ENCODE measurements at places on chromosomes 6 and 20.

- DNase-seq: no peak
Observed at GRCh38 chr6:162017536-162017935, 710.0 kb downstream of the PRKN start.

DNA sequence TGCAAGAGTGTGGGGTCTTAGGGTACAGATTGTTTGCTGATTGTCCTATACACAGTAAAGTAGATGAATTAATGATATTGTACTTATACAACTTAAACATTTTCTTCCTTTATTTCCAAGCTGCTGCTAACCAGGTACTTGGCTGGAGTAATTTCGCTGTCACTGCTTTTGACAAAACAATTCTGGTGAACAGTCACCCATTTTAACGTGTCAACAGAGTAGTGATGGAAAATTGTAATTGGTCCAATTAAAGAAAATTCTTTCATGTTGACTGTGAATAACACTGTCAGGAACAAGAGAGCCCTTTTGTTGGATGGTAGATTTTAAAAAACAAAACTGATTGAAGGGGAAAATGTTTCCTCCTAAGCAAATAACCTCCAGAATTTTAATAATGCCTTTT is 26.4 kb upstream of the MROH8 start:
- no peak for DNase-seq

DNA sequence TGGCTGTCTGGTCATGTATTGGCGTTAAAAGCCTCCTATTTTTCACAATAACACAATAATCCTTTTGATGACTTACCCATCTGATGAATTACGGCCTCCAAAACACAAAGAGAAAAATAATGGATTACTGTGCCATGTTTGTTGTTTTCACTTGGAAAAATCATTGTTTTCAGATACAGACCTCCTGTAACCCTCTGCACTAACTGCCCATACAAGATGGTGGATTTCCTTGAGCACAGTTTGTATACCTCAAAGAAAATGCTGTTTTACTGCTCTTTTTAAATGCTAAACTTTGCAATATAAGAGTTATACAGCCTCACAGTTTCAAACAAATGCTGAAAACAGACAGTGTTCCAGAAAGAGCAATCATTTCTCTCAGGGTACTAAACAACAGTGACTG is 61.0 kb downstream of the SMLR1 start:
- DNase-seq: no peak

GRCh38 chr6:7727946-7728854 is 2.3 kb downstream of the BMP6 start:
- DNase-seq: peak; percentile 39

GRCh38 chr20:12882832-12883506 is 125.8 kb upstream of the SPTLC3 start:
- DNase-seq: peak; percentile 21

DNA sequence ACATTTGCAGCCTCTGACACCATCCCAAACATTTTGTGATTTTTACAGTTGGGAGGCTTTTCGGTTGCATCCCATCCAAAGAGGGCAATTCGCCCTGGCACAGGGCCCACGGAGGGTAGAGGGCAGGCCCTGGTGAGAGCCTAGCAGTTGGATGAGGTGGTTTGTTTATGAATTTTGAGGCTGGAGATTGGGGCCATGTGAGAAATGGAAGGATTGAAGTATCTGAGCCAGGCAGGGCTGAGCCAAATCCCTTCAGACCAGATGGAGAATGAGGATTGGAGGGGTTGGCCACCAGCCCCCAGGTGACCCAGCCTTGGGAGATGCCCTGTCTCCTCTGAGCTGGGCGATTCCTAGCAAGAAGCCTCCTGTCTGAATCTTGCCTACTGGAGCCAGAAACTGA is 52.6 kb upstream of the CCDC167 start:
- no peak for DNase-seq

- no peak for DNase-seq
Observed at GRCh38 chr6:17475606-17476244, 82.3 kb downstream of the CAP2 start.

DNA sequence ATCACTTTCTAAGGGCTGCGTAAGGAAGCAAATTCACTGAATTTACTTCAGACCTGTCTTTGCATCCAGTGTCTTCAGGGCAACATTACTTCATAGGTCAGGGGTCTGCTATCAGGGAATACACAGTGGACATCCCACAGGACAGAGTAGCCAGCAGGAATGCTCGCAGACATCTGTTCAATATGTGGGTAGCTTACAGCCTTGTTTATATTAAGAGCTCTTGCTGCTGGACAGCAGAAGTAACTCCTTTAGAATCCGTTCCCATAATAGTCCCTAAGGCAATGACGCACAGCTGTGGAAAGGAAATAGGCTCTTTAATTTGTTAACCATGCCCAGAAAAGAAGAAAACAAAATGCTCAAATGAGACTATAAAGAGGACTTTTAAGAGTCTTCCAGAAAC is 198.7 kb downstream of the MOXD1 start:
- DNase-seq: peak; percentile 75

- DNase-seq: no peak
Observed at GRCh38 chr20:41330343-41330720, 10.3 kb upstream of the LPIN3 start.

GRCh38 chr6:136051140-136051775 is 198.9 kb downstream of the MTFR2 start:
- DNase-seq: no peak

DNA sequence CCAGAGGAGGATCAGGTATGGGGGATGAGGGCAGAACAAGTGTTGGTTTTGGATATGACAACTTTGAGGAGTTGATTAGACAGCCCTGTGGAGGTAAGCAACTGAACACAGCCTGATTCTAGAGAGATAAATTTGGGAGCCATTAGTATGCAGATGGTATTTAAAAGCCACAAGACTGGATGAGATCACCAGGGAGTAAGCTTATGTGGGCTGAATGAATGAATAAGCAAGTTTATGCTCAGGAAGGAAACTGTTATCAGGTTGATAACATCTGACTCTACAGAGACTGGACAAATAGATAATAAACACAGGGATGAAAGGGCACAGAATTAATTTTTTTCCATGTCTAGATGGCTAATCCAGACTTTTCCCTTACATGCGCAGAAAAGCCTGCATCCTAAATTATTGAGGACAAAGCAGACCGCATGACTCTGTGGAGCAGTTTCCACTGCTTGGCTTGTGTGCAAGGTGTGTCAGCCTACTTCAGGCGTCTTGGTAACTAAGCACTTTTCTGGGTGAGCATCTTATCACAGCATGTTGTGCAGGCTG is 150.6 kb downstream of the GJA10 start:
- peak; percentile 37 for DNase-seq

- no peak for DNase-seq
Observed at GRCh38 chr6:56255349-56255748, 8.0 kb upstream of the COL21A1 start.

- no peak for DNase-seq
Observed at GRCh38 chr20:25290646-25291431, 43.0 kb downstream of the PYGB start.

DNA sequence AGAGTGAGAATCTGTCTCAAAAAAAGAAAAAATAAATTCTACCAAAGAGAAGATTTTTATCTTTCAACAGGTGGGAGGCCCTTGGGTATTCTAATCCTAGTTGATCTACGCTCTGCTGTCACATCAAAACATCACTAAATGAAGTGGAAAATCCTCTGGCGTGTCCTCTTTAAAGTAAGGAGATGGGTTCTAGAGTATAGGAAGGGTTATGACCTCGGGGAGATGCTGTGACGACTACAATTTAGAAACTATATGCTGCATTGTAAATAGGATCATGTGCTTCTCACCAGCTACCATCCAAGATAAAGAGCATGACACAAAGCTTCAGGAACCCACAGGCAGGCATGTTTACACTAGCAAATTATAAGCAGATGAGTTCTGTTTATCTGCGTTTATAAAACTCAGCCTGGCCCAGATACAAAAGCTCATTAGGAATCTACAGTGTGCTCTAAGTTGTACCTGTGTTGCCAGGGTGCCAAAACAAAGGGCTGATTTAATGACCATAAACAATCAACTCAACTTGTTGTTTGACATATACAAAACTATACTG is 197.1 kb upstream of the PLN start:
- DNase-seq: peak; percentile 18

DNA sequence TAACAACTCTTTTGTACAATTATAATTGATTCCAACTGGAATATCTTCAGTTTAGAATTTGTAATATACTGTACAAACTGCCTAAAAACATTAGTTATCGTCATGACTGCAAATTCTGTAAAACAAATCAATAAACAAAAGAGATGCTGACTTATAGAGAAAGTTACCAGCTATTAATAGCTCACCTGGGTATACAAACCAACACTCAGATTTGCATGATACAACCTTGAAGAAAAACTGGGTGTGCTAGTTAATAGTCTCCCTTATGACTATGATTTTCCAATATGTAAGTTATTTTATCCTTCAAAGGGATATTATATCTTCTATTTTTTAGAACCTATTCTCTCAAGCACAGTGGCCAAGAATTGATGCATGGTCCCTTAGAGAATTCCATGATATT is 698.5 kb downstream of the FRK start:
- no peak for DNase-seq

DNA sequence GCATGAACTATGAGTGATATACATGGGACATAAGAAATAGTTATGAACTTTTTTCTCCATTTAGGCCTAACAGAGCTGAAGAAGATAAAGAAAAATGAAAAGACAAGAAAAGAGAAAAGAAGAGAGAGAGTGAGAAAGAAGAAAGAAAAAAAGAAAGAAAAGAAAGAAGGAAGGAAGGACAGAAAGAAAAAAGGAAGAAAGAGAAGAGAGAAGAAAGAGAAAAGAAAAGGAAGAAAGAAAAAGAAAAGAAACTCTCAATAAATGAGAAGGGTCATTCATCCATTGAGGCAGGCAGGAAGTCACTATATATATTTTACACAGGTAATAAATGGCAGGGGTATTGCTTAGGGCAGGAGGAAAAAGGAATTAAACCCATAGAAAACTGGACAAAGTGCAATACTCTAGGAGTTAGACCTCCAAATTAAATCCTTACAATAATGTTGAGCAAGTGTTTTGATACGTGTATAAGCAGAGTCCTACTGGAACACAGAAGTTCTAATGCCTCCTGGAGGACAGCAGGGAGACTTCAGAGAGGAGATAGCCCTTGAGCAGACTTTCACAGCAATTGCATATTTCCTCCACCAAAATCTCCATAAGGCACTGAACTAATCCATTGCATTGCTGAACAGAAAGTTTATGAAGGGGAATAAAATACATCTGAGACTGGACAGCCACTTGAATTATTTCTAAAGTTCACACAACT is 86.4 kb upstream of the TENT5A start:
- DNase-seq: no peak

DNA sequence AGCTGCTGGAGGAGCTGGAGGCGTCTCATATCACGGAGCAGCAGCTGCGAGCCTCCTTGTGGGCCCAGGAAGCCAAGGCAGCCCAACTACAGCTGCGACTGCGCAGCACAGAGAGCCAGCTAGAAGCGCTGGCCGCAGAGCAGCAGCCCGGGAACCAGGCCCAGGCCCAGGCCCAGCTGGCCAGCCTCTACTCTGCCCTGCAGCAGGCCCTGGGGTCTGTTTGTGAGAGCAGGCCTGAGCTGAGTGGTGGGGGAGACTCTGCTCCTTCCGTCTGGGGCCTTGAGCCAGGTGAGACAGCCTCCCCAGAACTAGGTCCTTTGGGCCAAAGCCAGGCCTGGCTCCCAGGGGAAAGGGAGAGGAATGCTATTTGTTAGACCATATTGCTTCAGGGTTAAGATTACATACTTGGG is 31.7 kb downstream of the C20orf173 start:
- DNase-seq: no peak

DNA sequence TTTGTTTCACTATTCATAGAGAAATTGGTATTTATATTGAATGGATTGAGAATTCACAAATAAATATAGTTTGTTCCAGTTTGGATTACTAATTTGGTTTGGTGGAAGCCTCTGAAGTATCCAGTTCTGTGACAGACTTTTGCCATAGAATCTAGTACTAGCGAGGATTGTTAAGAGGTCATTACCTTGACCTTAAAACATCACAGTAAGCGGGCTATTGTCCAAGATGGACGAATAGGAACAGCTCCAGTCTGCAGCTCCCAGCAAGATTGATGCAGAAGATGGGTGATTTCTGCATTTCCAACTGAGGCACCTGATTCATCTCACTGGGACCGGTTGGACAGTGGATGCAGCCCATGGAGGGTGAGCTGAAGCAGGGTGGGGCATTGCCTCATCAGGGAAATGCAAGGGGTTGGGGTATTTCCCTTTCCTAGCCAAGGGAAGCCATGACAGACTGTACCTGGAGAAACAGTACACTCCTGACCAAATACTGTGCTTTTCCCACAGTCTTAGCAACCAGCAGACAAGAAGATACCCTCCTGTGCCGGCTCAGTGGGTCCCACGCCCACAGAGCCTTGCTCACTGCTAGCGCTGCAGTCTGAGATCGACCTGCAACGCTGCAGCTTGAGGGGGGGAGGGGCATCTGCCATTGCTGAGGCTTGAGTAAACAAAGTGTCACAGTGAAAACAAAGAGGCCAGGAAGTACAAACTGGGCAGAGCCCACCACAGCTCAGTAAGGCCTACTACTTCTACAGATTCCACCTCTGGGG is 66.4 kb upstream of the NEDD9 start:
- DNase-seq: no peak

DNA sequence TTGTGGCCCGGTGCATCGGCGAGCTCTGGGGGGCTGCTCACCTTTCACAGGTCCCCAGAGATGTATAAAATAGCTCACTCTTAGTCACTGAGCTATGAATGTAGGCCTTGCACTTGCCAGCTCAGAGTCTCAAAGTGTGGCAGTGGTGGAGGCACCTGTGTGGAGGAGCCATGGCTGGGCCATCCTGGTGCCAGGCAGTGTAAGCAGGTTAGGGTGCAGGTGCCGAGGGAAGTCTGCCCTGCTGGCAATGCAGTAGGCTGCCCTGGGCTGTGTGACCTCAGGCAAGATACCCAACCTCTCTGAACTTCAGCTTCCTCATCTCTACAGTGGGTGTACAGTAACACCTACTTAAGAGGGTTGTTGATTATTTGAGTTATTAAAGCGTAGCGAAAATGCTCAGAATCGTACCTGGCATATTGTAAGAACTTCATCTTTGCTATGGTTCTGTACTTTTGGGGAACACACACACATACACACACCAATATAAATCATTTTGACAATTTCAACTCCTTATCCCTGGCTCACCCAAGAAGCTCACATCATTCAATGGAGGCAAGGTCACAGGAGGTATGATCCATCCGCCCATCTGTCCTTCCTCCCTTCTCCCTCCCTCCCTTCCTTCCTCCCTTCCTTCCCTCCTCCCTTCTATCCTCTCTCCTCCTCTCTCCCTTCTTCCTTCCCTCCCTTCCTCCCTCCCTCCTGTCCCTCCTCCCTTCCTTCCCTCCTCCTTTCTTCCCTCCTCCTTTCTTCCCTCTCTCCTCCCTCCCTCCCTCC is 66.8 kb upstream of the STX16 start:
- no peak for DNase-seq
